ENCODE measurements at places on chromosomes 1 and 21.

GRCh38 chr1:206518206-206518605 lies 10.9 kb downstream of the RASSF5 start:
- no peak for DNase-seq

DNA sequence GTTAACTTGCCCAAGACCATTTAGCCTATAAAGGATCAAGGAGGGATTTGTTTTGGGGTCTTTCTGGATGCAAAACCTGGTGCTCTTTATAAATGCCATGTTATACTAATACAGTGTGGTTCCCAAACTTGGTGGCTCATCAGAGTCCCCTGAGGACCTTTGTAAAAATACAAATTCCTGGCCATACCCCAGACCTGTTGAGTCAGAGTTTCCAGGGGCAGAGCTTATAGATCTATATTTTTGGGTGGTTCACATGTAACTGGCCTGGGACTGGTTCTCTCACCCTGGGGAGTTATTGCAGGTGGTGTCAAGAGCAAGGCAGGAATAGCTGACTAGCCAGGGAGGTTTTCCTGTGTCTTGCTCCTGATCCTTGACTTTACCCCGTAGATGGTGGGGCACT lies 136.9 kb upstream of the HNRNPU start:
- DNase-seq, result no peak

DNA sequence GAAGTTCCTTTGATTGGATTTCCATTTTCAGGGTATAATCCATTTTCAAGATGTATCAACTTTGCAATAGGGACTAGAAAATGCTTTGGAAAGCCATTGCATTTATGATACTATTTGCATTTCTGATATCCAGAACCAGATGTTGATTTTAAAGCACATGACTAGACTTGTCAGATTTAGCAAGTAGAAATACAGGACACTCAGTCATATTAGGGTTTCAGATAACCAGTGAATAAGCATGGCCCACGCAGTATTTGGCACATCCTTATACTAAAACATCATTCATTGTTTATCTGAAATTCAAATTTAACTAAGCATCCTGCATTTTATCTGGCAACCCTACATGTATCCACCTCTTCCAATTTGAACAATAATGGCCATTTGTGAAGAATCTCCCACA lies 113.3 kb upstream of the DPT start:
- DNase-seq, result no peak

GRCh38 chr1:207815913-207816291 lies 64.0 kb downstream of the CD46 start:
- no peak for DNase-seq

- DNase-seq, result no peak
Measured at GRCh38 chr1:12692967-12693782, 22.7 kb upstream of the AADACL3 start.

Measured in NCI-H187 treated with DMSO at 0.1 percent for 48 hours (cell line).